Breast epithelium (tissue), 4 donors: ENCODE measurements at places on chromosomes 6 and 20. TPM values are rescaled to one million over a fixed set of nuclear protein-coding genes. Genes with fewer than 3 reads are reported as not detected.

DNA sequence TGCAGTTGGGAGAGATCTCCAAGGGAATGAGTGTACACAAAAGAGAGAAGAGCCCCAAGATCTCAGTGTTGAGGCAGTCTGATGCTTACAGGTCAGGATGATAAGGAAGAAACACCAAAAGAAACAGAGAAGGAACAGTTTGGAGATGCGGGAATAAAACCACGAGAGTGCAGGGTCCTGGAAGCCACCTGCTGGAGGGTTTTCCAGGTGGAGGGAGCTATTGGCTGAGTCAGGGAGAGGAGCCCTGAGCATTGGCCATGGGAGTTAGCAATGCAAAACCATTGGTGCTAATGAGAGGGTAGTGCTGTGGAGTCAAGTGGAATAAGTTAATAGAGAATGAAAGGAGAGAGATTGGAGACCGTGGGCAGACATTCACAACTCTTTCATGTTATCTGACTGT, 39.2 kb upstream of the RIN2 start:
- DNase-seq = no peak

GRCh38 chr6:167300902-167301777, 10.0 kb downstream of the UNC93A start:
- DNase-seq = no peak

- no peak for DNase-seq
Measured at GRCh38 chr6:3646616-3647362, 104.7 kb downstream of the PXDC1 start.

DNA sequence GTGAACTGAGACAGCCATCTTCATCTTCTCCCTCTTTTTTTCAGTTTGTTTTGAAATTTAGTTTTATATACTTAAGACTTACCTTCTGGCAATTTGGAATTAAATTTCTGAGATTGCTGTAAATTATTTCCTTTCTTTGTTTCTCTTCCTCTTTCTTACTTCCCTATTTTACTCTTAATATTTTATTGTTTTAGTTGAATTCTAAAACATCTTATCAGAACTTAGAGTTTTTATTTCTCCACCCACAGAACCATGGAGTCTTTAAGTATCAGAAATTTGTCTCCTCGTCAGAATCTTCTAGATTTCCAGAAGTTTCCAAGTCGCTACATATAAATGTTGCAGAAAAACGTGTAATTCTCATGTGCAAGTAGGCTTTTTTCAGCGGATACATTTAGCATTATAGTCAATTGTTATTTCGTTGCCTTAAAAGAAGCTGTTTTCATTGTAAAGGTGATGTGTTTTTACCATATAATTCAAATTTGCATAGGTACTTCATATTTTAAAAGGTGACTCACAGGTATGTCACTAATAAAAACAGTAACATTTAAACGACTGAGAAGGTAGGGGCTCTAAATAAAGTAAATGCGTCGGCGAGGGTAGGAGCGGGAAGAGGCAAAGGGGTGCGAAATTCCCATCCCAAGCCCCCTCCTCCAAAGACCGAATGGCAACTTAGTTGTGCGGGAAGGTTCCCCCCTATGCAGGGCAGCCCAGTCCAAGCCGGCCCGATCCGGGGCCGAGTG, 866 bp upstream of the MYO6 start:
- no peak for DNase-seq

DNA sequence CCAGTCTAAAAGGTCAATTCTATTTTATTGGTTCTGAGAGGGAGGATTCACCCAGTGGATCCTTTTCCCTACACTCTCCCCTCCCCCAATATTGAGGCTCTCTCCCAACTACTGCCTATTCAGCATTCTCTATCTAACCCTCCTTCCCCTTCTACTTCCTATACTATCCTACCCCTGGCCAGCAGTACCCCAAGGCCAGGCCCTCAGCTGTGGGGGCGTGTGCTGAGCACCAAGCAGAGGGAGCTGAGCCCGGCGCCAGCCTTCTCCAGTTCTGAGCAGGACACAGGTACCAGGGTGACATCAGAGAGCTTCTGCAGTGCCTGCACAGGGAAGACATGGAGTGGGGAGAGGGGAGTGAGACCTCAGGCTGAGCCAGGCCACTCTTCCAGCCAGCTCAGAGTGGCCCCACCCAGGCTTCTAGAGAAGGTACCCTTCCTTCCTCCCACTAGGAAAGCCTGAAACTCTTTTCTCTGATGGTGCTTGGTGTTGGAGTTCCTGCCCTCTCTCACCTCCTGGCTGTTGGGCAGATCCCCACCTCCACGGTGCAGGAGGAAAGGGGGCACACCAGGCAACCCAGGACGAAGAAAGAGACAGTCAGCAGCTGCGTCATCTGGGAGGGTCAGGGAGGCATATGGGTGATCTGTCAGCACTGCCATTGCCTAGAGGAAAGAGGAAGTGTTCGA, 1.9 kb downstream of the DDAH2 start:
- DNase-seq = no peak

DNA sequence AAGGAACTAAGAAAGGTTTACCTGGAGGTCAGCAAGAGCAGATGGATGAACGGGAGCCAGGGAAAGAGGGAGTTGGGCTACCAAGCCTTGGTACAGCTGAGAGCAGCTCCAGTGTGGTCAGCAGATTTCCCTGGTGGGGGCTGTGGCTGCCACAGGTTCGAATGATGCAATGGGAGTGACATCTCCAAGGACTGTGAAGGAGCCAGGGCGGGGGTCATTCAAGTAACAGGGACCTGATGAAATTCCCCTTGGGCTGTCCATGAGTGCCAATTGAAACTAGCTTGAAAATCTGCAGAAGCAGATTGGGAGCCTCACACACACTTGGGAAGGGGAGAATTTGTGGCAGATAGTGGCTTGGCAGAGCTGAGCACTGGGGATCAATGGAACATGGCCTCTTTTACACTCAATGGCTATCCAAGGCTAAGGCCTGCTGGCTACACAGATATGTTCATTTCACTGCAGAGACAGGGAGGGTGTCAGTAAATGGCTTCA, 247.0 kb upstream of the ECI2 start:
- no peak for DNase-seq

DNA sequence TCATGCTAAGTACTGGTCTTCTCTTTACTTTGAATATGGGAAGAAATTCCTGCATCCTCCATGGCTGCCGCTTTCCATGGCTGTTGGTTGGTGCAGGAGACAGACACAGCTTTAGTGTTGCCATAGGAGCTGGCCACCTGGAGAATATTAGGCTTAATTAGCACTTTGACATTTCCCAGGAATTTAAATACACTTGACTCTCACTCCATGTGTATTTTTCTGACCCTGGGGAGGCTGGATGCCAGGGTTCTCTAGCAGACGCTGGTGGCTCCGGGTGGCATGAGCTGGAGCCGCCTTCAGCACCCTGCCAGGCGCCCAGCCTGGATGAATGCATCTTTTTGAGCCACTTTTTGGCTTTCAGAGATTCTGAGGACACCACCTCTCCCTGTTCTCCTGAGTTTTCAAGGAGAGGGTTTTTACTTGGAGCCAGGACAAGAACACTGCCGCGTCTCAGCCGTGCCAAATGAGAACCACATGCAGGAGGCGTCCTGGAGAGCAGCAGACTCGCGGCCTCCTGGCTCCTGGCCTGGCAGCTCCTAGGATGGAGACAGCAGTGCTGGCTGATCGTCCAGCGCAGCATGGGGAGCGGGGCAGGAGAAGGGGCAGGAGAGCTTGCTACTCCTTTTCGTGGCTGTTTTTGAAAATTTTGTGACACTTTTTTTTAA, 258.8 kb downstream of the SMOC2 start:
- peak; percentile 22 for DNase-seq

- no peak for DNase-seq
Measured at GRCh38 chr20:48536206-48536605, 291.6 kb downstream of the PREX1 start.

GRCh38 chr6:107715550-107716321, 108.4 kb downstream of the SCML4 start:
- no peak for DNase-seq

DNA sequence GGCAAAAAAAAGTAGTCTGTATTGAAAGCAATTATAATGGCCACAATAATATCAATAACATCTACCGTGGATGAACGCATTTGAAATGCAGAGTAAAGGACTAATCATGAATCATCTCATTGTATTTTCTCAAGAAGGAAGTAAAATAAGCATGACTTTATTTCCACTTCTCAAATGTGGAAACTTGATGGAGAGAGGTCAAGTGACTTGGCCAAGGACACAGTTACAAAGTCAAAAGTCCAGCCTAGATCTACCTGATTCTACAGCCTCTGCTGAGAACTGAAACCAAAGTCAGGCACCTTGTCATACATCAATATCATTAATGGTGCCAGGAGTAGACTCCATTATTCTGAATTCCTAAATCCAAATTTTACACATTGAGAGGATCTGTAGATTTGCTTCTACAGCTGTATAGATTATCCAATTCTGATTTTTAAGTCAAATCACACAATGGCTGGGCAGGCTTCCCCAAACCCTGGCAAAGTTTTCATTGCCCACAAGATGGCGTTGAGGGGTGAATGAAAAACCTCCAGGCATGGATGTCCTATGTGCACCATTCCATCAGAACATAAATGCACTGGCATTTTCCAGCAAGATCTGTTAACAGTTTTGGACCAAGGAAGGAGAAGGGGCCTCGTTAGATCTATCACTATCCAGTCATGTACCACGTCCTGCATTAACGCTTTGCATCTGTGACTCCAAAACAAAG, 423.1 kb downstream of the MAFB start:
- DNase-seq = no peak

- DNase-seq = no peak
Measured at GRCh38 chr20:57043669-57044268, 222.7 kb downstream of the BMP7 start.

- no peak for DNase-seq
Measured at GRCh38 chr20:61846741-61847419, 218.8 kb downstream of the TAF4 start.

DNA sequence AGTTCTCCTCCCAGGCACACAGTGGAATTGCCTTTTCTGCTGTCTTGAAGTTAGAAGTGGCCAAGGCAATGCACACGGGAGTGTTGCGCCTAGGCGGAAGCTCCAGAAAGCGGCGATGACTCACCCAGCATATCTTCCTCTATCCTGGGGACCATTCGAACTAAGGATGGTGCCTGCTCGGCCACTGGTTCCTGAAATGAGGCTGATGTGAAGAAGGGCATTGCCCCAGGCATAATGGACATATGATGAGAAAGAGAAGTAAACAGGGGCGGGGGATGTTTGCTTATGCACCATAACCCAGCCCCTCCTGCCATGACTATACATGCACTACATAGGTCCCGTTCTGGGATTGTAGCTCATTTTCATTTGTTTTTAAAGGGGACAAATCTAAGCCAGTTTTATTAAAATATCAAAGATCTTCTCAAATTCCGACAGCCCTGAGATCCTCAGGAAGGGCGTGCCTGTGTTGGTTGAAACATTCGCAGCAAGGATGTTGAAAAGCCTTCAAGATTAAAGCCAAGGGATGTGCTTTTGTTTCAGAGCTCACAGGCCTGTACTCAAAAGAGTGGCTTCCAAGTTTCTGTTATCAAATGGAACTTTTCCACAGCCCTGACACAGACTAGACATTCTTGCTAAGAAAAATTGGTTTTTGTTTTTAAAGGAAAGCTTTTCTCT, 218.5 kb downstream of the LY86 start:
- DNase-seq = no peak

GRCh38 chr6:163260111-163260895, 154.2 kb upstream of the QKI start:
- DNase-seq = no peak

DNA sequence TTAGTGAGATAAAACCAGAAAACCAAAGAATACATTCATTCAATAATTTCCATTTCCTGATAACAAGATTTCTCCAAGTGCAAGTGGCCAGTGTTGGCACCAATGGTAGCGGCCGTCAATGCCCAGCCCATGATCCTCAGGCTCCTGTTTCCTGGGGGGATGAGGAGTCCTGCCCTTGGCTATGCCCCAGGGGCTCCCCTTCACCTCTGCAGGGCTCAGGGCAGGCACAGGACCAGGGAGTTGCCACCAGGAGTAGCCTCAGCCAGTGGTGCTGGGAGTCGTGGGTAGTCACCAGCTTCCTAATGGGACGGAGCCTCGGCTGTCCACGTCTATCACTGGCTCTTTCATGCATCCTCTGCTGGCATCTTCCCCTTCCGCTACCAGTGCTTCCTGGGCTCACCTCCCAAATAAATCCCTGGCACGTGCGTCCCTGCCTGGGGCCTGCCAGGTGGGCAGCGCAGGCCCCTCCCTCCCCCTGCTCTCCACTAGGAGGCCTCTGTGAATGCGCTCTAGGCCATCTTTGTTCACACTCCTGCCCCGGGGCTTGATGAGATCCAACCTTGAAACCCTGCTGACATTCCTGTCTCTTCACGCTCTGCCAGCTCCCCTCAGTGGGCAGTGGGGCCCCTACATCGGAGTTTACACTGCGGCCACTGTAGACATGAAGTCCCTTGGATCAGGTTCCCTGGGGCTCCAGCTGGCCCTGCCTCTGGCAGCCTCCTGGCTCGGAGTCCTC, 215.7 kb downstream of the SYNDIG1 start:
- DNase-seq = no peak

DNA sequence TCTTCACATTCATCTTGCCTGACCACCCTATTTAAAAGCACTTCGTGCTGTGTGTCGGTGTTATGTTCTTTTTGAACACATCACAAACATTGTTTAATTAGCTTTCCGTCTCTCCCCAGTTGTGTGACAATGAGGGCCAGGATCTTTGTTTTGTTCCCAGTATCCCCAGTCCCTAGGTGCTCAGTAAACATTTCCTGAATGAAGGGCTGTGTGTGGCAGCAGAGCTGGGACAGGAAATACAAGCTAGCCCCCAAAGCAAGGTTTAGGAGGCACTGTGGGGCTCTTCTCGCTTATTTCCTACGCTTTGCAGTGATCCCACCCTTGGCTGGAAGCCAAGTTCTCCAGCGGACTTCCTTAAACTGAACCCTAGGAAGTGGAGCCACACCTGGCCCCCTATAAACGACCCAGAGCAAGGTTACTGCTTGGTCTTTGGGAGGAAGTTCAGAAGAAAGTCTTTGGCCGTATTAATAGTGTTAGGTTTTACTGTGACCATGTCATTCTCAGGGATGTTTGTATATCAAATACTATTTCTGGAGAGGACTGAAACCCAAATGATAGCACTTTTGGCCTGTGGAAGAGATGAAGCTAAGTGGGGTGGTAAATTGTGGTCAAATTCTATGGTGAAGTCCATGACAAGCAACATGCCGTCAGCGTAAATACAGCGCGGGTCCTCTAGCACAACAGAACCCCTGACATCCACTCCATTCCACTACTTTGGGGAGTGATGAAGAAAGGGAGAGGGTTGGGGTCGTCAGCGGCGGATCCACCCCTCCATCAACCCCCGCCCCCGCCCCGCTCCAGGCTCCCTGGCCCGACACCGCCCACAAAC, 570 bp upstream of the FANCE start:
- DNase-seq = no peak

GRCh38 chr6:50120300-50120699, 70.6 kb upstream of the DEFB112 start:
- DNase-seq = no peak

Gene MMP24
- 0.98 TPM for total RNA-seq

Gene PRSS16
- 0.80 TPM for total RNA-seq

Gene CHMP4B
- total RNA-seq = 76.4 TPM

Gene RIPPLY2
- total RNA-seq = not detected

Gene ZNF391
- total RNA-seq = 2.1 TPM

Gene BMP5
- 1.3 TPM for total RNA-seq

Gene NKX2-2
- not detected for total RNA-seq

Gene LAMA2
- total RNA-seq = 293 TPM

Gene COL9A3
- 5.0 TPM for total RNA-seq

Gene IL17A
- total RNA-seq = not detected
